ENCODE measurements at places on chromosomes 6 and 20.
A peak's percentile ranks its signal among the peaks of the same experiment; 100 is the strongest.

DNA sequence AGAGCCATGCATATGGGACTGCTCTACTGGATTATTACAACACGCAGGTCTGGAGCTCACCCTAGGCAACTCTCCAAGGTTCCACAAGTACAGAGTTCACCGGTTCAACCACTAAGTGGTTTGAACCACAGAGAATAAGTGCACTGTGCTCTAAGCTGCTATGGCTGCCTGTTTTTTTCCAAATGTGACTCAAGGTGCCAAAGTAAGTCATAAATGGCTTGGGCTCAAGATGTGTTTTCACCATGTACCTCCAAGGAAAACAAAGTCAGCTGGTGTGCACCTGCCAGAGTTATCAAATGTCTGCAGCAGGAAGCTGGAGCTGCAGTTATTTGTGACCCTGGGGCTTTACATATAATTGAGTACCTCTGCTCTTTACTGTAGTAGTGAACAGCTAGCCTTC is 76.7 kb downstream of the PREP start:
- no peak for DNase-seq

GRCh38 chr6:116376149-116376548 is 5.4 kb downstream of the DSE start:
- DNase-seq = no peak

- DNase-seq = no peak
These were observed 63.3 kb upstream of the ARHGAP18 start for GRCh38 chr6:129773304-129773703.

DNA sequence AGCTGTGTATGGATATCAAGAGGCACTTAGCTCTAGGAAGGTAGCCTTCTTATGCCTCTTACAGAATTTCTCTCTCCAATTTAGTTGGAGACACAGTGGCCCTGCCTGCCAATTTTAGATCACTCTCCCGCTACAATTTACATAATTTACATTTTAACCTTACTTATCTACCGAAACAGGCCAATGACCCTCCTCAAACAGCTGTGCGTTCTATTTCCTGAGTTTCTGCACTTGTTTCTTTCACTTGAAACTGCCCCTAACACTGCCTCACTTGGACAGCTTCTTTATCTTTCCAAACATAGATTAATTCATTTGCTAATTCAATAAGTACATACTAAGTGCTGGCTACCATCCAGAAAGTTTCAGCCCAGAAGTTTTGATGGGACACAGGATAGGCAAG is 52.9 kb upstream of the HDDC2 start:
- no peak for DNase-seq

- DNase-seq = no peak
These were observed 92.5 kb downstream of the TBXT start for GRCh38 chr6:166075186-166075585.

DNA sequence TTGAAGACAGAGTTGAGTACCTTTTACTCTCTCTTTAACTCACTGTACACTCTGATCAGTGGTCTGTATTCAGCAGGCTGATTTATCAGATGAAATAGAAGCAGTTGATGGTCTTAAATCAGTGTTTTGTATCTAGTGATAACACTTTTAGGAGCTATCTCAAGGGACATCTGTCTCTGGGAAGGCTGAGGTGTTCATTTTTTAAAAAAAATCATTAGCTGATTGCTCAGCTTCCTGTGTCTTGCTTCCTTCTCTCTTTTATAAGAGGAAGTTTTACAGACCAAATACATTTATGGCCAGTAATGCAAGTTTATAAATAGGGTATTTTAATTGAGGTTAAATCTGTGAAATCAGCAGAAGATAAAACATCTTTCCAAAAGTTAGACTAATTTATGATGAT is 12.0 kb upstream of the CCDC170 start:
- DNase-seq = no peak

GRCh38 chr6:54525731-54526130 is 217.5 kb downstream of the TINAG start:
- no peak for DNase-seq

GRCh38 chr6:3218266-3218665 is 9.2 kb downstream of the TUBB2B start:
- DNase-seq = no peak

DNA sequence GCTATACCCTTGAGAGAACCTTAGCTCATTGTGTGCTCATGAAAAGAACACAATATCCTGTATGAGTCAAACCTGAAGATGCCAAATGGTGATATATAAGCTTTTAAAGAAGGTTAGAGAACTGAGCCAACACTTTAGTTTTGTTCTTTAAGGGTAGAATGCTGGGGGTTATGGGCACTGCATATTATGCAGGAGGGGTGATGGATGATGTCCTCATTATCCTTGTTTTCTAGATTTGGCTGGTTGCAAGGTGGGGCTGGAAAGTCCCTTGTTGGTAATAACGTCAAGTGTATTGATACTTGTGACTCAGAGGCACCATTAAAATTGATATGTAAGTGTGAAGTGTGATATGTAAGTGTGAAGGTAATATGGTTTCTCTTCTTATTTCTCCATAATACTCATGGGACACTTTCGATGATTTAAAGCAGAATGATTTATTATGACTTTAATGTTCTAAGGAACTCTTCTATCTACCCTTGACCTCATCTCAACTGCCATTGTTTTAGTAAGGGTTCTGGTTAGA is 113.7 kb upstream of the DTNBP1 start:
- DNase-seq = no peak

- no peak for DNase-seq
These were observed 427.3 kb upstream of the CITED2 start for GRCh38 chr6:139801571-139802321.

- DNase-seq = peak; percentile 58
These were observed 8.4 kb downstream of the UCKL1 start for GRCh38 chr20:63947638-63948456.

- no peak for DNase-seq
These were observed 672 bp upstream of the UBE2V1 start for GRCh38 chr20:50113420-50114224.

Measured in naive thymus-derived CD4-positive, alpha-beta T cell (primary cell).